ENCODE measurements at places on chromosomes 12 and 14.

- no peak for DNase-seq
These were observed 36.4 kb downstream of the EPS8 start for GRCh38 chr12:15752785-15753184.

GRCh38 chr12:131525795-131526508 is 184.9 kb upstream of the SFSWAP start:
- DNase-seq = no peak

- DNase-seq = no peak
These were observed 6.8 kb upstream of the CHPT1 start for GRCh38 chr12:101690544-101691098.

DNA sequence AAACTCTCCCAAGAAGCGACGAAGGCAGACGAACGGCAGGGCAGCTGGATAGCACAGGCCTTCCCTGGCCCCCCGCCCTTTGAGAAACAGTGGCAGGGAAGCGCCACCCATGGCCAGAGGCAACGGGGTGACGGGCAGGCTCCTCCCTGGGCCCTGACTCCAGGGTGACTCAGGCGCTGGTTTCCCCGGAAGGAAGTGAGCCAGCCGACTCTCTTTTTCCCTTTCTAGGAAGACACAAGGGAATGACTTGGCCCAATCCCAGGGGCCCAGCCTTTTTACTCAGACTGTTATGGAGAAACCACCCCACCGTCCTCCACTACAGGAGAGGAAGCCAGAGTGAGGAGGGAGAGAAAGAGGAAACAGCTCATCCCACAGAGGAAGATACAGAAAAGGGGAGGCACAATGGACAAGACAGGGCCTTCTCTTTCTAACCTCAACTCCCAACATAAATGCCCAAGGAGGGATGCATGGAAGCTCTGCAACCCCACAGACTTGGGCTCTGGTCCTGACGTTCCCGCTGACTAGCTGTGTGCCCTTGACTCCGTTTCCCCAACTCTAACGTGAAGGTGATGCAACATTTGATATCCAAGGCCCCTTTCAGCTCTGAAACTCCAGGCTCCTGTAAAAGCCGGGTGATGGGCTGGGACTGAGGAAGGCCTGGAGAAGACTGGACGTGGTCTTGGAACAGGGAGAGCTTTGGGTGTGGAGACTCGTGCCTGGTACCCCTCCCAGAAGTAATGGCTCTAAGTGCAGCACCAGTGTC is 27.9 kb downstream of the ACTN1 start:
- DNase-seq = peak; percentile 80

GRCh38 chr14:69320581-69321365 is 60.8 kb downstream of the GALNT16 start:
- DNase-seq = no peak

GRCh38 chr12:20426191-20426590 is 57.9 kb downstream of the PDE3A start:
- DNase-seq = no peak

GRCh38 chr12:119096429-119097202 is 82.1 kb upstream of the HSPB8 start:
- DNase-seq = no peak

DNA sequence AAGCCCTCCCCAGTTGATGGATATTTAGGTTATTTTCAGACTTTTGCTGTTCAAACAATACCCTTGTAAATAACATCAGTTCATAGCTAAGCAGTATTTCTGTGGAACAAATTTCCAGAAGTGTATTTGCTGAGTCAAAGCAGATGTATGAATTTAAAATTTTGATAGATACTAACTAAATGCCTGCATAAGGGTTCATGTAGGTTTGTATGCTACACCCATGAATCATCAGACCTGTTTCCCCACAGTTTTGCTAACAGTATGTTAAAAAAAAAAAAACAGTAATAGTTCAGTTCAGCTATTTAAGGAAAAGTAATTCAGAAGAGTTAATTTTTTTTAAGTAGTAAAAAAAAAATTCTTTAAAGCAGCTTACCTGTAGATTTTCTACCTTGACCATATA is 236.1 kb upstream of the DIO2 start:
- no peak for DNase-seq

DNA sequence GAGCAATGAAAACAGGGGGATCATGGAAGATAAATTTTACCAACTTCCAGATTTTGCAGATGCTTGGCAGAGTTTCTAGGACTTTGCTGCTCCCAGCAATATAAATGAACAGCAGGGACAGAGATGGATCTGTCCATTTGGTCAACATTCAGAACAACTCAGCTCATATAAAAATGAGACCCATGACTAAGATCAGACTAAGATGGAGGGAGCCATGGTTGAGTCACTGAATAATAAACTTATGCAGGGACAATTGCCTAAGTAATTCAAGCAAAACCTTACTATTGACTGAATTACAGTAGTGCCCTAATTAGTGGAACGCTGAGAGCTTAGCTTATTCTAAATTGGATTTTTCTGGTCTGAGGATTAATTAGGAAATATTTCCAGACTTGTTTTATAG is 205.1 kb downstream of the SLC5A8 start:
- DNase-seq = no peak

GRCh38 chr12:93008044-93008778 is 79.1 kb upstream of the EEA1 start:
- DNase-seq = no peak

- DNase-seq = no peak
These were observed 144.3 kb downstream of the BCL11B start for GRCh38 chr14:99127651-99128167.

- DNase-seq = no peak
These were observed 23.3 kb upstream of the EMP1 start for GRCh38 chr12:13173012-13173932.

DNA sequence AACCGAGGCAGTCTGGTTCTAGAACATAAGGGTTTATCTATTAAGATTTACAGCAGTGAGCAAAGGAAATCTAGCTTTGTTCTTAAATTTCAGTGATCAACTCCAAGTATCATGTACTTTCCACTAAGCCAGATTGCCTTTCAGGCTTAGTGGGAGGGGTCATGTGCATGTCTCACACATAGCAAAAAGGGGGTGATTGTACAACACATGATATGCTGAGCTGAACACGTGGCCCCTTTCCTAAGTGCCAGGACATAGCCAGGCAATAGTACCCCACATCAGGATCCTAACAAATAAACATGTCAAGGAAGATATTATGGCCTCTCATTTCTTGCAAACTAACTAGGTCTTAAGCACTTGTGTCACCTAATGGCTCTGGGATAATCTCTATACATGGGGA is 347.2 kb downstream of the C12orf75 start:
- DNase-seq = no peak

GRCh38 chr12:104482113-104482512 is 25.4 kb downstream of the CHST11 start:
- no peak for DNase-seq

- peak; percentile 39 for DNase-seq
These were observed 21.0 kb upstream of the SNX6 start for GRCh38 chr14:34650786-34651584.

Measured in kidney capillary endothelial cell (primary cell).